ENCODE measurements at places on chromosomes 13 and 19. TPM values are rescaled to one million over a fixed set of nuclear protein-coding genes. Genes with fewer than 3 reads are reported as not detected.

Gene CD209
- 6.4 TPM for total RNA-seq

Gene PDE4A
- 16.1 TPM for total RNA-seq

Gene SMAD9
- total RNA-seq: 93.8 TPM

Gene KCNRG
- total RNA-seq: 2.3 TPM

Gene SULT2A1
- total RNA-seq: not detected

Gene SSC5D
- total RNA-seq: 2.1 TPM

Gene CCNA1
- total RNA-seq: 0.94 TPM

Gene RUBCNL
- total RNA-seq: 2.0 TPM

Gene FFAR3
- total RNA-seq: not detected

Gene SGCG
- total RNA-seq: not detected

Gene MUC16
- total RNA-seq: 0.54 TPM

Gene CEBPA
- 16.2 TPM for total RNA-seq

Gene DACT3
- total RNA-seq: 2.9 TPM

- DNase-seq: no peak
- H3K27ac ChIP-seq: no peak overlapping the region
- no peak overlapping the region for H3K4me3 ChIP-seq
Observed at GRCh38 chr19:4365341-4365740, 22.0 kb downstream of the MPND start.

GRCh38 chr13:37173214-37173613 is 67.8 kb upstream of the CSNK1A1L start:
- no peaks in the 10 kb centered on the region for H3K36me3 ChIP-seq
- H3K4me3 ChIP-seq: no peak overlapping the region

GRCh38 chr19:43674596-43674995 is 4.6 kb upstream of the PLAUR start:
- H3K36me3 ChIP-seq: no peaks in the 10 kb centered on the region
- no peaks in the 10 kb centered on the region for H3K27me3 ChIP-seq
- no peak for DNase-seq
- peaks cover 4% of the 10 kb centered on the region for H3K4me1 ChIP-seq
- no peak overlapping the region for H3K4me3 ChIP-seq

DNA sequence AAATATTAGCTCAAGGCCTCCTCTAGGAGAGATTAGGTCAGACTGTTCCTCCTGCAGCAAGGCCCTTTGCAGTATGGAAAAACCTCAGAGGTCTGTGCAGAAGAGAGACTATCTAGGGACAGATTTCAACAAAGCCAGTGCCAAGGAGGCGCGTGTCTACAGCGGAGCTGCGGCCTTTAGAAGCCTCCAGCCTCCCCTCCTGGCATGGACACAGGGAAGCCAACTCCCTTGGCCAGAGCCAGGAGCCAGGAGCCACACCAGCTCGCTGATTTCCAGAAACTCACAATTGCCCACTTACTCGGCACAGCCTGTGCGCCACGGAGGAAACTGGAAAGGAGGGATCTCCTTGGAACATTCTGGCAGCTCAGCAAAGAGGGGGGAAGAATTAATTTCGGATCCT is 63.4 kb downstream of the INSR start:
- no peak for DNase-seq
- no peak overlapping the region for H3K4me3 ChIP-seq
- no peaks in the 10 kb centered on the region for H3K27me3 ChIP-seq
- no peaks in the 10 kb centered on the region for H3K36me3 ChIP-seq
- H3K27ac ChIP-seq: no peak overlapping the region

DNA sequence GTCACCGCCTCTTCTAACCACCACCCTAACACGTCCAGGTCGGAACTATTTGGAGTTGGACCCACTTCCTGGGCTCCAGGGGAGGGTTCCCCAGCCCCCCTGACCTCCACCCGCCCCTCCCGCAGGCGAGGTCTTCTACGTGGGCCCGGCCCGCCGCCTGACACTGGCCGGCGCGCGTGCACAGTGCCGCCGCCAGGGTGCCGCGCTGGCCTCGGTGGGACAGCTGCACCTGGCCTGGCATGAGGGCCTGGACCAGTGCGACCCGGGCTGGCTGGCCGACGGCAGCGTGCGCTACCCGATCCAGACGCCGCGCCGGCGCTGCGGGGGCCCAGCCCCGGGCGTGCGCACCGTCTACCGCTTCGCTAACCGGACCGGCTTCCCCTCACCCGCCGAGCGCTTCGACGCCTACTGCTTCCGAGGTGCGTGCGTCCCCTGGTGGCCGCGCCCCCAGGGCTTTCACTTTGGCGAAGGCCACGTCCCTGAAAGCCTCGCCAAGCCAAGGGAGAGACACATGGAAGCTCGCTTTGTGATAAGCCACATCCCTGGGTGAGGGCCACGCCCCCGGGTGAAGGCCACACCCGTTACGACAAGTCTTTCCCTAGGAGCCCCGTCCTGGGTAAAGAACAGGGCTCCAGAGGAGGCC is 13.2 kb downstream of the NCAN start:
- peak; percentile 82 for DNase-seq
- no peak overlapping the region for H3K4me3 ChIP-seq
- H3K27me3 ChIP-seq: no peaks in the 10 kb centered on the region
- H3K4me1 ChIP-seq: no peaks in the 10 kb centered on the region

GRCh38 chr13:96431044-96431581 is 341.2 kb downstream of the HS6ST3 start:
- DNase-seq: no peak
- H3K27ac ChIP-seq: no peak overlapping the region
- H3K27me3 ChIP-seq: no peaks in the 10 kb centered on the region
- H3K4me3 ChIP-seq: no peak overlapping the region

DNA sequence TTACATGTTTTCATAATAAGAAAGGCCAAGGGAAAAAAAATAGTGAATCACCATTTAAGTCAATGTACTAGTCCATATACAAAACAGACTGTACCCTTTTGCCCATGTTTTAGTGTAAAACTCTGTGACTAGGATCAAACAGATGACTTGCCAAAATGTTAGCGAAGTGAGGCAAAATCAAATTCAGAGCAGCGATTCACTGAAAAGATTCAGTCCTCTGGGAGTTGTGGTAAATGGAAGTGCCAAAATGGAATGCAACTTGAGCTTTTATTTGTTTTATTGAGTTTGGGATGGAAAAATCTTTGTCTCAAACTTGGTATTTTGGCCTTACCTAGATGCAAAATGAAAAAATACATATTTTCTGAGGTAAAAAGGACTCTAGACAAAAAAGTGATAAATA is 9.1 kb downstream of the CDADC1 start:
- H3K4me1 ChIP-seq: no peaks in the 10 kb centered on the region
- no peaks in the 10 kb centered on the region for H3K27me3 ChIP-seq
- no peak for DNase-seq
- no peak overlapping the region for H3K27ac ChIP-seq
- peaks cover 28% of the 10 kb centered on the region for H3K36me3 ChIP-seq
- no peak overlapping the region for H3K4me3 ChIP-seq

GRCh38 chr19:12611361-12611699 is 610 bp downstream of the ZNF791 start:
- H3K4me3 ChIP-seq: peak overlapping the region; percentile 92
- H3K27me3 ChIP-seq: no peaks in the 10 kb centered on the region
- DNase-seq: peak; percentile 86
- peak overlapping the region; percentile 93 for H3K27ac ChIP-seq
- H3K36me3 ChIP-seq: peaks cover 8% of the 10 kb centered on the region

DNA sequence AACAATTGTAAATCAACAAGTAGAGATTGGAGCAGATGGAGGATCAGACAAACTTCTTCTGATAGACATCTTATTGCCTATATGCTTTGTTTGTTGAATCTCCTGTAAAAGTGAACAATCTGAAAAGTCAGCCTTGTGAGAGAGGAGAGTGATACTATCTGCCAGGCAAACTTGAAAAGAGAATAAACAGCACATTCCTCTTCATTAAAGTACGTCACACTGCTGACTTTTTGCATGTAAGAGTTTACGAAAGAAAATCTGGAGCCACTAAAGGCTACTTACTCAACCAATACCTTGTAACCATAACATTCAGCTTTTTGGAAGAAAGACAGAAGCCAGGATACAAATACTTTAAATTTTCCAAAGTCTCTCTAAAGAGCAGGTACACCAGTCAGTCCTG is 42.5 kb downstream of the EDNRB start:
- peak overlapping the region; percentile 58 for H3K27ac ChIP-seq
- H3K4me3 ChIP-seq: no peak overlapping the region
- peaks cover 18% of the 10 kb centered on the region for H3K4me1 ChIP-seq
- DNase-seq: no peak
- no peaks in the 10 kb centered on the region for H3K36me3 ChIP-seq

DNA sequence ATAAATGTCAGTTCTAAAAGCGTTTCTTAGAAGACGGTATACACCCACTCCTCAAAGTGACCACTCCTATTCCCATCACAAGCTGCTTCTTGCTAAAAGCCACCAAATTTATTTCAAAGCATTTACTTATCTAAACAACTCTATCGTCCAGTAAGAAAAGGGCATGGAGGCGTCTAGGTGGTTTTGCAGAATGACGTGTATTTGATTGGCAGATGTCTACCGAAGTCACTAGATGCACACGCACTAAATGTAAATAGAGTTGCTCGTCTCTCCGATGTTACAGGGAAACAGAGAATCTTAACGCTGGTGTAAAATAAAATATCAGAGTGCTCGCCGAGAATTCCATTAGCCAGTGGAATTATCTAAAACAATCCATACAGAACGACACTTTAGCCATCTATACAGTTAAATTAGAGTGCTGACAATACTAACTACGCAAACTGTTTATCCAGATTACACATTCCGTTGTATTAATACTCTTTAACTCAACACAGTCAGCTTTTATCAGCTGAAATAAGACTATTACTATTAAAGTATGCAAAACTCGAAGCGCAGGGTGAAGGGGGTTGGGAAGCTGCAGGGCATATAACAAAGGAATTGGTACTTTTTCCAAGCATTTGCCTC is 1.9 kb downstream of the KLF12 start:
- H3K27me3 ChIP-seq: no peaks in the 10 kb centered on the region
- peaks cover 11% of the 10 kb centered on the region for H3K4me1 ChIP-seq
- H3K4me3 ChIP-seq: peak overlapping the region; percentile 26
- peak overlapping the region; percentile 67 for H3K27ac ChIP-seq
- H3K36me3 ChIP-seq: no peaks in the 10 kb centered on the region

- H3K36me3 ChIP-seq: no peaks in the 10 kb centered on the region
- H3K4me1 ChIP-seq: peaks cover 78% of the 10 kb centered on the region
- H3K27ac ChIP-seq: peak overlapping the region; percentile 74
- H3K27me3 ChIP-seq: no peaks in the 10 kb centered on the region
Observed at GRCh38 chr19:5948752-5949564, 29.0 kb downstream of the RANBP3 start.

- H3K27me3 ChIP-seq: no peaks in the 10 kb centered on the region
- no peak for DNase-seq
- no peak overlapping the region for H3K4me3 ChIP-seq
Observed at GRCh38 chr13:40456979-40457553, 209.4 kb downstream of the FOXO1 start.

DNA sequence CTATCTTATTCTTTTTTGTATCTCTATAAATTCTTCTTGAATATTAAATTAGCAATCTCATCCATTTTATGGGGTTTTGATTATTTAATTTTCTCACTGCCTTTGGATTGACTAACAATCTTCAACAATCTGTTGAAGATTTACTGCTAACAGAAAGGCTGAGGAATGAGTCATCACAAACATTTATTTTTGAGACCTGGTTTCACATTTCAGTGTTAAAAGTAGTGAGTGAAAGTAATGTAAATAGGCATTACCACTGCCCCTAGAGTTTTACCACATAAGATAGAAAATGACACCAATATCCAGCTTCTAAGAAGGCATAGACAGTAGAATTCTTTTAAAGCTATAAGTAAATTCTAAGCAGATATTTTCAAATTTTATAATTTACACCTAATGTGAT is 472.8 kb downstream of the OLFM4 start:
- no peak for DNase-seq
- H3K36me3 ChIP-seq: no peaks in the 10 kb centered on the region
- H3K27ac ChIP-seq: no peak overlapping the region
- no peaks in the 10 kb centered on the region for H3K4me1 ChIP-seq

DNA sequence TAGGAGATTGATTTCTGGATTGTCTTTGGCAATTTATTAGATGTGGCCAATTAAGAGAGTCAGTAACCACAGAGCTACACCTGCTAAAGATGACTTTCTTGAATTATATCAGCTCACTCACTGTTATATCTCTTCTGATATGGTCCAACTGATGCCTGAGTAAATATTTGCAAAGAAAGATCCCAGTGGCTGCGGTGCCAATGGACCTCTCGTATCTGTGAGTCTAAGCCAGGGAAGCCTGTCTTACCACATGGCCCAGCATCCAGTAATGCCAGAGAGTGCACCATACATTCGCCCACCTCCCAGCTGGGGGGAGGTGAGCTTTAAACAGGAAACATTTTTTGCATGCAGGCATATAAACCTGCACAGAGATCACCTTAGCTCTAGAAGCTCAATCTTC is 82.7 kb upstream of the SLC15A1 start:
- DNase-seq: no peak
- H3K36me3 ChIP-seq: peaks cover 13% of the 10 kb centered on the region
- no peaks in the 10 kb centered on the region for H3K27me3 ChIP-seq
- no peak overlapping the region for H3K4me3 ChIP-seq
- no peak overlapping the region for H3K27ac ChIP-seq
- H3K4me1 ChIP-seq: no peaks in the 10 kb centered on the region

GRCh38 chr13:23793711-23794110 is 95.5 kb downstream of the MIPEP start:
- no peak for DNase-seq
- H3K27me3 ChIP-seq: no peaks in the 10 kb centered on the region
- H3K36me3 ChIP-seq: no peaks in the 10 kb centered on the region
- H3K27ac ChIP-seq: no peak overlapping the region
- H3K4me3 ChIP-seq: no peak overlapping the region
